ENCODE measurements at places on chromosomes 5 and 9.
A peak's percentile ranks its signal among the peaks of the same experiment; 100 is the strongest.

- DNase-seq, result no peak
Observed at GRCh38 chr9:13860946-13861640, 452.8 kb downstream of the NFIB start.

DNA sequence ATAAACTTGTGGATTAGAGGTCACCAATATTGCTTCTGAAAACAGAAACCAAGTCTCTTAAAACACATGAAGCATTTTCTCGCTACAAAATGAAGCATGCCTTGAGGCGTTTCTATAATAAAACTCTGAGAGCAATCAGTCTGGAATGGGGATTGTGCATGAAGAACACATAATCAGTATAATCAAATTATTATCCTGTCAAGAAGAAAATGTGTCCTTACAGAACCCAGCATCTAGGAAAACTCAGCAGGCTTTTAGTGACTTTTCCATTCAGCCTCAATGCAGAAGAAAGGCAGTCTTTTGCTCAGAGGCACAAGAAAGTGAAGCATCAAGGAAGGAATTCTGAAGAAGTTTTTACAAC, 121.9 kb downstream of the CDH18 start:
- no peak for DNase-seq

DNA sequence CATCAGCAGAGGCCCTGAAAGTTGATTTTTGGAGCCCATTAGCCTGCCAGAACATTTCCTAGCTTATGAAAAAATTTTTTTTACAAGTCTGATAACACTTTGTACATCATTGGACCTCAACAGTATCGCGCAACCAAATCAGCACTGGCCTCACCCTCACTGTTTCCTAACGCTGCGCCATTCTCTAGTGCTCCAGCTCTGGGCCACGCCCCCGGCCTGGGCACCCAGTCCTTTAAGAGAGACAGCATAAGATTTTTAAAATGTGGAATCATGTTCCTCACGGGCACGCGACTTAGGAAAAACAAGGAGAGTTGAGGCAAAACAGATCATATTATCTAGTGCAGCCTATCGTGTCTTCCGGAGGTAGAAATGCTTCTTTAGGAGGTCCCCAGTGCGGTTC, 114.5 kb downstream of the BOD1 start:
- DNase-seq, result no peak

DNA sequence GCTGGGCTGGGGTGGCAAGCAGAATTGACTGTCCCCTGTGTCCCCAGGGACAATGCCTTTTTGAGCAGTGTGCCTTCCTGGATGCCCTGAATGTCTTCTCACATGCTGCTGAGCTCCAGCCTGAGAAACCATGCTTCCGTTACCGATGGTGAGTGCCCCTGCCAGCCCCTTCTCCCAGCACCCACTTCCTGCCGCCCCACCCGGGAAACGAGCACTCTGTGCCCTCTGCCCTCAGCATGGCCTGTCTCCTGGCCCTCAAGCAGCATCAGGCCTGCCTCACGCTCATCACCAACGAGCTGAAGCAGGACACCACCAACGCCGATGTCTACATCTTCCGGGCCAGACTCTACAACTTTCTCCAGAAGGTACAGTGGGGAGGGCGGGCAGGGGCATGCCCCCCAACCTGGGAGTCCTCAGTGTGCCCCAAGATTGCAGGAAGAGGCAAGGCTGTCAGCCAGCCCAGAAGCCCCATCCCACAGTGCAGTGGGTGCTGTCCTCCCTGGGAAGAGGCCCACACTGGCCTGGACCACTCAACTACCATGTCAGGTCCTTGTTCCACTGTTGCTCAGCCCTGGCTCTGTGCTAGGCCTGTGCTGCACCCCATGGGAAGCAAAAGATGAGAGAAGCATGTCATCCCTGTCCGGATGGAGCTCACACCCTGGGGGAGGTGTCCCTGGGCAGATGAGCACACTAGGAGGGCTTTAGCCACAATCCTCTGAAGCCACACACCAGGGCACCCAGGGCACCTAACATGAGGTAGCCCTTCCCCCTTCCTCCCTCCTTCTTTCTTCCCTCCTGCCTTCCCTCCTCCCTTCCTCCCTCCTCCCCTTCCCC, 4.4 kb downstream of the TTC16 start:
- no peak for DNase-seq

DNA sequence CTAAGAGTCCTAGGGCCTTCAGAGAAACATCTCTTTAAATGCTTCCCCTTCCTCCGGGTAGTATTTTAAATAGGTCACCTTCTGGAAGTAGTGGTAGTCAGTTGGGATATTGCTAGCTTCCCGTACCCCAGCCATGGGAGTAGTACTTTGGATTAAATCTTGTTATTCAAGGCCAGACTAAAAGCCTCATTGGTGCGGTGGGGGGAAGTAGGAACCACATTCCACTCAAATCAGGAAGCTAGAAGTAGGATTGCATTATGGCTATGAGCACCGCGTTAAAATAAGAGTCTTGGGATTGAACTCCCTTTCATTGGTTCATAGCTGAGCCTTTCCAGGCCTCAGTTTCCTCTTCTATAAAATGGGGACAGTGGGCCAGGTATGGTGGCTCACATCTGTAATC, 6.7 kb downstream of the KCNIP1 start:
- DNase-seq, result no peak

GRCh38 chr5:169576181-169576598, 7.4 kb upstream of the SPDL1 start:
- DNase-seq, result peak; percentile 34

DNA sequence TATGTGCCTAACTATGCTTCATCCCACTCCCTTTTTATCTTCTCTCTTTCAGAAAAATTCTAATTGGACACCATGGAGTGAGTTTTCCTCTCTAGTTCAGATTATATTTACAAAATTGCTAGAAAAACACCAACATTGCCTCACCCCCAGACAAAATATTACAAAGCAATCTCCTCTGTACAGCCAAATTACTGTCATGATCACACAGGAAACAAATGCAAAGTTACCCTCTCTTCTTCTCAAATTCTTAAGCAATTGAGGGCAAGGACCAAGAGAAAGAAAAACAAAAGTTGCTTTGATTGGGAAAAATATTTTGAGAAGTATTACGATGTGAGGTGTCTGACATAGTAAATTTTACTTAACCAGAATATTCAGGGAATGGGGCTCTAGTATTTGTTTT, 30.8 kb upstream of the ABCA1 start:
- no peak for DNase-seq

DNA sequence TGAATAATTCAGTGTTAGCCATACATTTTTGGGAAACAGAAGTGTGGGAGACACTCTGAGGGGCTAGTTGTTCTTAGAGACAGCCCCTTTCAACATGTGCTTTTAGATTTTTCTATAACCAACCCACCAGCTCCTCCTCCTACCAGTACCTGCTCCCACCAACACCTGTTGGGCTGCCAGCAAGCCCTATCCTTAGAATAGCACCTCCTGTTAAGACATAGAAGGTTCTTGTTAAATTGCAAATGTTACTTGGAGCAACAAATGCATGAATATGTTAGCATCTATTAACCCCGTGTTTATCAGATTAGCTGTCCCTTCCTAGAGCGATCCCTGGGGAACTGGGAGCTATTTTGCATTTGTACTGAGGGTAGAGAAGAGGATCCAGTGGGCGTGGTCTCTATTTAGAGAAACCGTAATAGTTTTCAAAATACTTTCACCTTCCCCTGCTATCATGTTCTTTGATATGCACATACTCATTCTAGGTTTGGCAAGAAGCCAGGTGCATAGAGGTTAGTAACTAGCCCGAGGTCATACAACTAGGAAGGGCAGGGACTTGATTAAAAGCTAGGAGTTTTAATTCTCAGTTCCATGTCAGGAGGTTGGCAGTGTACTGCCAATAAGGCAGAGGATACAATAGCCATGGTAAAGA, 334.4 kb downstream of the KCTD16 start:
- DNase-seq, result no peak

- DNase-seq, result no peak
Observed at GRCh38 chr5:101843055-101843454, 453.0 kb downstream of the SLCO4C1 start.

GRCh38 chr9:97601228-97601898, 31.8 kb downstream of the TSTD2 start:
- no peak for DNase-seq

DNA sequence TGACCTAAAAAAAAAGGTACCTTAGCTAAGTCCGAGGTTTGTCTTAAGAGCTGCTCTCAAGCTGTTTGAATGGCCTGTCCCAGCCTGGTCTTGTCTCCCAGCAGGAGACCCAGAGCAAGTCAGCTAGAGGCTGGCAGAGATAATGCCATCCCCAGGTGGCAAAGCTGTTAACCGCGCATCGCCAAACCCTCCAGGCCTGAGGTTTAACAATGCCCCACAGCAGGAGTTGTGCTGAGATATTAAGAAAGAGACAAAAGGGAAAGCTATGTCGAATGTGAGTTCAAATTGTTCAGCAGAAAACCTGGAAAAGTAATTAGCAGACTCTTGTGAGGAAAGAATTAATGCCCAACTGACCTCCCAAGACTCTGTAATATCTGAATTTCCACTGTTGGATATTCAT, 187.1 kb downstream of the FSTL4 start:
- no peak for DNase-seq

DNA sequence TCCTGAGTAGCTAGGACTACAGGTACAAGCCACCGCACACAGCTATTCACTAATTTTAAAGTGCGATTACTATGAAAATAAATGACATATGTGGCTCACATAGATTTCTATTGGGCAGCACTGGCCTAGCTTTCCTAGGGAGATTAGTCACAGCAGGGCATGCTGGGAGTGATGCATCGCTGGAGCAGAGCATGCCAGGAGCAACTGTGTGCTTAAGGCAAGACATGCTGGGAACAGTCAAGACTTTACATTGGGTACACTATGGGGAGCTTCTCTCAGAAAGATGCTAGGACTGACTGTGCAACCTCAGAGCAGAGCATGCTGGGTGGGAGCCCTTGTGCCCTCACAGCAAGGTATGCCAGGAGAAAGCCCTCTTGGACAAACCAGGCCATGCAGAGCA, 9.3 kb downstream of the ST6GALNAC6 start:
- no peak for DNase-seq

GRCh38 chr5:153952893-153953292, 85.8 kb downstream of the FAM114A2 start:
- DNase-seq, result no peak

GRCh38 chr5:143775258-143775657, 36.7 kb upstream of the HMHB1 start:
- no peak for DNase-seq

DNA sequence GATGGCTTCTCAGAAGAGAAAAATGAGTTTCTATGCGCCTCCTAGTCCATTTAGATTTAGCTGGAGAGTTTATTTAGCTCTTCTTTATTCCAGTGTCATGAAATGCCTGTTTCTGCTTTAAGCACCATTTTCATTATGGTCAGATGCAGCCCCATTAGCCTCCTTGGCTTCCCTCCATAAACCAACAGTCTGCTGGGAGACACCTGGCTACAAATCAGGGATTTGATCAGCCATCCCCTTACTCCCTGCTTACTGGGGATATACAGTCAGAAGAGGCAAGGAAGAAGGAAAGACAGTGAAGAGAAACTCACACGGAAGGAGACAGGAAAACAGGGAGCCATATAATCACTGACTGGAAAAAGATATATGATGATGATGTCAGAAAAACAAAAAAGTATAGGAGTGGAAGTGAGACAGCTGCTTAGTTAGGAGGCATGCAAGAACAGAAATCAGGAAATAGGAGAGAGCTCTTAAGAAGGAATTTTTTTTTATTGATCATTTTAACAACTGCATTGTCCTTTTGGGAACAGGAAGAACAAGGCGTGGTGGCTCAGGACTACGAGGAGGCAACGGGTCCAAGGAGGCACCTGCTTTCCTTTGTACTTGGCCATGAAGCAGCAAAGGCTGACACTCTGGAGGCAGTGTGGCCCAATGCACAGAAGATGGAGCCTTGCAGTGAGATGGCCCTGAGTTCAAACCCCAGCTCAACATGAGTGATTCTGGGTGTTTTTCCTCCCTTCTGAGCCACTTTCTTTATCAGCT, 56.1 kb downstream of the MED27 start:
- no peak for DNase-seq

GRCh38 chr5:141807329-141807728, 70.9 kb downstream of the PCDH1 start:
- no peak for DNase-seq

- no peak for DNase-seq
Observed at GRCh38 chr9:92165484-92165883, 50.3 kb upstream of the SPTLC1 start.

GRCh38 chr5:37771731-37772130, 68.1 kb downstream of the GDNF start:
- DNase-seq, result peak; percentile 96

- DNase-seq, result no peak
Observed at GRCh38 chr5:78345485-78345884, 14.9 kb upstream of the SCAMP1 start.

- DNase-seq, result no peak
Observed at GRCh38 chr9:72600671-72601070, 79.3 kb downstream of the TMC1 start.

DNA sequence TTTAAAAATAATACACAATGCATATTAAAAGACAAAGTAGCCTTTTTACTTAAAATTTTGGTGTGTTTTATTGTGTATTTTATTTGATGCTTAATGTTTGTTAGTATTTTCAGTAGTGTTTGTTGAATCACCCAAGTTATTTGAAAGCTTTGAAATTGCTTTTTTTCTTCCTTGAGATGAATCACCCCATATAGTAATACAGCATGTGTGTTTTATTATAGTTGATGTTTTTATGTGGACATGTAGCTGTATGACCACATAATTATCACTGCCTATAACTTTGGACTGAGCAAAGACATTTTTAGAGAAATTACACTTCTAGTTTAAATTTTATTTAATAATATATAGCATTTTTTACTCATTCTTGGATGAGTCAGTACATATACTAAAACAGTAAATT, 18.0 kb downstream of the FAM174A start:
- DNase-seq, result no peak

GRCh38 chr5:73938280-73938937, 312.4 kb downstream of the ARHGEF28 start:
- DNase-seq, result peak; percentile 80

GRCh38 chr5:139177809-139178588, 20.2 kb downstream of the SIL1 start:
- no peak for DNase-seq

DNA sequence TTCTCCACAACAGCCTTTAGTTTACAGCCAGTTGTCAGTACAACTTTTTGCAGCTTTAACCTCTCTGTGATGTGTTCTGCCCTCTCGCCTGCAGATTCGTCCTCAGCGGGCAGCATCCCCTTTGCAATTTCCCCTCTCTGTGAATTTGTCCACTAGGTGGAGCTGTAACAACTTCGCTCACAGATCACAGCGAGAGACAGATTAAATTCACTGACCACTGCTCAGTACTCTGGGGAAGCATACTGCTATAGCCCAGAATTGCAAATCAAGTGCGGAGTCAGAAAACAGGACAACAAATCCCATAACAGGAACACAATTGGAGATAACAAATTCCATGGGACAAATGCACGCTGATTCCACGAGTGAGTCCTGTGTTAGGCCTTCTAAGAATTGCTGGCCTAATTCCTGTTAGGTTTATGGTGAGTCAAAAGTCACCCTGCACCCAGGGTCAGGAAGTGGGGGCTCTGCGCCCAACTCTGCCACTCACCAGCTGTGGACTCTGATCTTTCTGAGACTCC, 2124.9 kb downstream of the MAT2B start:
- DNase-seq, result peak; percentile 43
